Hepatocyte (in vitro differentiated cells): ENCODE measurements at places on chromosomes 5 and 9. TPM values are rescaled to one million over a fixed set of nuclear protein-coding genes. Genes with fewer than 3 reads are reported as not detected.

DNA sequence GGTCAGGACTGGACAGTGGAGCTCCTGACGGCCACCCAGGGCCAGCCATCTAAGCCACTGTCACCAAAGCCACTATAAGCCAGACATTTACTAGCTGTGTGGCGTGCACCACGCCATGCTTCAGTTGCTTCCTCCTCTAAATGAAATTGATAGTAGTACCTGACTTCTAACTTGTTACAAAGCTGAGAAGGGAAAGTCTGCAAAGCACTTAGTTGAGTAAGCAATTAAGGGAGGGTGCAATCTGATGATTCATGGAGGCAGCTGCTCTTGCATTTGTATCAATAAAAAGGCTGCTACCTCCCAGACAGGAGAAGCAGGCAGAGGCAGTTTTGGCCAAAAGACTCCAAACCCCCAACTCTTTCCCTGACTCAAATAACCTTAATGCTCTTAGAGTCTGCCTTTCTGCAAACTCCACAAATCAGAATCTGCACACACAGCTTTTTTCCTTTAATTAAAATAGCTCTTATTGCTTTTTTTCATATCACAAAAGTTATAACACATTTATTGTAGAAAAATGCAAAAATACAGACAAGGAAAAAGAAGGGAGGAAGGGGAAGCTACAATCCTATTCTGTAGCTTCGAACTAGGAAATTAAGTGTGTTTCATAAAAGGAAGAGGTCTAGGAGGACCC is 19.3 kb upstream of the RAPGEF1 start:
- H3K27ac ChIP-seq, result no peak overlapping the region
- DNase-seq, result no peak
- no peak overlapping the region for H3K4me3 ChIP-seq
- peaks cover 2% of the 10 kb centered on the region for H3K4me1 ChIP-seq
- H3K36me3 ChIP-seq, result no peaks in the 10 kb centered on the region
- H3K27me3 ChIP-seq, result peaks cover 9% of the 10 kb centered on the region

DNA sequence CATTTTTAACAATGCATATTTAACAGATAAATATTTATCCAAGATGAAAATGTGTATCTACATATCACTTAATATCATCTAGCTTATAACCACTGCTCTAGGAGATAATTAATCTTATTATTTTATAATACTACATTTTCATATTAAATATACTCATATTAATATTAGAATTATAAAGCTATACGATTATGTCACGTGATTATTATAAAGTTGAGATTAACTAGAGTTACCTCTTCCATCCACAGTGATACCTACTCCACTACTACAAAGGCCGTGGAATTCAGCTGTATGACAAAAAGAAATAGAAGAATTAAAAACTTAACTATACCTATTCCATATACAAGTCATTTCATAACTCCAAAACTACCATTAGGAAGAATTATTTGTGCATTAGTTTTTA is 171.9 kb downstream of the FBN2 start:
- H3K4me3 ChIP-seq, result no peak overlapping the region
- no peaks in the 10 kb centered on the region for H3K36me3 ChIP-seq
- H3K27me3 ChIP-seq, result no peaks in the 10 kb centered on the region
- no peak for DNase-seq
- no peak overlapping the region for H3K27ac ChIP-seq

DNA sequence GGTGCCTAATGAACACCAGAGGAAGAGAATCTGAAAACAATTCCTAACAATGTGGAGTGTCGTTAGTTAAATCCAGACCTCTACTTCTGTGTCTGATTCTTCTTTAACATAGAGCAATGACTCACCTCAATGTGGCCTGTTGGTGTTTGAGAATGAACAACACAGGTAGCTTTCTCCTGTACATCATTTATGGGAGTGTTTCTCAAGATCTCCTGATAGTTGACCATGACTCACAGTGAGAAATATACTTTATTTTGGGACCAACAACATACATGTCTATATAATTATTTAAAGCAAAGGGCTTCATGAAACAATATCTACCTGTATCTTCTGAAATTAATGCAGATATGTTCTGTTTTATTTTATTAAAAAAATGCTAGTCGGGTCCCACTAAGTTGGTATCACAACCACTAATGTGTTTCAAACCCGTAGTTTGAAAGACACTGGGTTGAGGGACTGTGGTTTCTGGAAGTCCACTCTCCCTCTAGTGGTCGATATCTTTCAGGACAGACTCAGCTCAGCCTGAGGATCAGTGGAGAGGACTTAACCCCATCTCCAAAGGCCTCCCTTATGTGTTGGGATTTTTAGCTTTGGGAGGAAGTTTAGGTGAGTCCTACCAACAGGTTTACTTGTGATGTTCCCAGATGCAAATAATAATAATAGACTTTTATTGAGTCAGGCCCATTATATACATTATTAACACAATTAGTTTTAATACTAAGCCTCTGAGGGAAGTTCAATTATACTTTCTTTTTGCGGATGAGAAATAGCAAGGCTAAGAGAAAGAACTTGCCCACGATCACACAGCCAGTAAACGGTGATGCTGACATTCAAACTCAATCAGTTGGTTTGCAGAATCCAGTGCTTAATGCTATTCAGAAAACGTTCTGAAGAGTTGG is 70.0 kb upstream of the KLF9 start:
- peak; percentile 74 for DNase-seq
- H3K4me3 ChIP-seq, result no peak overlapping the region
- peak overlapping the region; percentile 68 for H3K27ac ChIP-seq
- H3K27me3 ChIP-seq, result no peaks in the 10 kb centered on the region
- H3K4me1 ChIP-seq, result peaks cover 31% of the 10 kb centered on the region
- H3K36me3 ChIP-seq, result no peaks in the 10 kb centered on the region

- H3K27ac ChIP-seq, result no peak overlapping the region
- H3K27me3 ChIP-seq, result no peaks in the 10 kb centered on the region
- H3K4me1 ChIP-seq, result peaks cover 3% of the 10 kb centered on the region
- H3K4me3 ChIP-seq, result no peak overlapping the region
- DNase-seq, result no peak
Observed at GRCh38 chr9:107024193-107024592, 161.2 kb downstream of the ZNF462 start.

DNA sequence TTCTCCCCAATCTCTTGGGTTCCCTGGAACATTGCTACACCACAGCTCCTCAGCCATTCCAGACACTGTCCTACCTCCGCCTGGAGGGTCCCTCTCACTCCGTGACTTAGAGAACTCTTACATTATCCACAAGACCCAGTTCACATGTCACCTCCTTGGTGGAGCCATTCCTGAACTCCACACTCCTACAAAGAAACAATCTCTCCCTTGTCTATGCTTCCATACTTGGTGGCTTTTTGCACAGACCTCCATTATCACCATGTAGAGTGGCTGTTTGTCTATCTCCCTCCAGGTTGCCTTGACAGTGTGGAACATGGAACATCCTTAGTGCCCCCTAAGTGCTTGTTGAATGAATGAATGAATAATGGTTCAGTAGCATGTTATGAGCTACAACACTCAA is 105.9 kb downstream of the PAX5 start:
- DNase-seq, result no peak
- no peaks in the 10 kb centered on the region for H3K4me1 ChIP-seq
- no peaks in the 10 kb centered on the region for H3K36me3 ChIP-seq
- no peak overlapping the region for H3K27ac ChIP-seq

DNA sequence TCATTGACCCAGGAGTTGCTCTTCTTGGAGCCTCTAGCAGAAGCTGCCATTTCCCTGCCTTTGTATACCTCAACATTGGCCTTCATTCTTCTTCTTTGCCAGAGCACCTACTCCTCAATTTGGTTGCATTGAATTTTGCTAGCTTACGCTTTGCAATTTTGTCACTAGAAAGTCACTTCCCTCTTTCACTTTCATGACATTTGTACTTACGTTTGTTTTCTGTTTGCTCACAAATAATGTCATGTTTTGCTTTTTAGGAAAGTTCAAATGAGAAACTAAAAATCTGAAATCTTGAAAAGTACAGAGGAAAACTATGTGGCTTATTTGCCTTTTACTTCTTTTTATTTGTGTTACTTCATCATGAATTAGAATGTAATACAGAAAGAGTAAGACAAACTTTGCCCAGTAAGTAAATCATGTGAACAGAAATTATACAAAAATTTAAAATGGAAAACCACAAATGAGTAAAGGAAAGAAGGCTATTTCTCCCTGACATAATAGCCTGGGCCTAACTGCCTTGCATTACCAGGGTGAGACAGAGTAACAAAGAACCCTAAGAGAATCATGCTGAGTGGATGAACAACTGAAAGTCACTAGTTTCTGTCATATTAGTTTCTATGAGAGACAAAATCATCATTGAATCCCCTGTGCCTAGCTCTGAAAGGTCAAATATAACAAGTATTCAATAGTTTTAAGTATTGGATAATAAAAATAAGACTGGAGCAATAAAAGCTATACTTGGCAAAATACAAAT is 7.4 kb upstream of the IFNA1 start:
- no peak overlapping the region for H3K4me3 ChIP-seq
- no peak for DNase-seq
- no peak overlapping the region for H3K27ac ChIP-seq
- no peaks in the 10 kb centered on the region for H3K4me1 ChIP-seq
- no peaks in the 10 kb centered on the region for H3K36me3 ChIP-seq
- no peaks in the 10 kb centered on the region for H3K27me3 ChIP-seq

GRCh38 chr9:116944714-116945534 is 257.8 kb downstream of the TRIM32 start:
- no peak overlapping the region for H3K4me3 ChIP-seq
- DNase-seq, result no peak
- no peak overlapping the region for H3K27ac ChIP-seq
- H3K36me3 ChIP-seq, result no peaks in the 10 kb centered on the region
- H3K4me1 ChIP-seq, result no peaks in the 10 kb centered on the region
- peaks cover 3% of the 10 kb centered on the region for H3K27me3 ChIP-seq

- no peaks in the 10 kb centered on the region for H3K36me3 ChIP-seq
- no peak overlapping the region for H3K4me3 ChIP-seq
Observed at GRCh38 chr9:69513141-69513820, 158.9 kb downstream of the APBA1 start.

DNA sequence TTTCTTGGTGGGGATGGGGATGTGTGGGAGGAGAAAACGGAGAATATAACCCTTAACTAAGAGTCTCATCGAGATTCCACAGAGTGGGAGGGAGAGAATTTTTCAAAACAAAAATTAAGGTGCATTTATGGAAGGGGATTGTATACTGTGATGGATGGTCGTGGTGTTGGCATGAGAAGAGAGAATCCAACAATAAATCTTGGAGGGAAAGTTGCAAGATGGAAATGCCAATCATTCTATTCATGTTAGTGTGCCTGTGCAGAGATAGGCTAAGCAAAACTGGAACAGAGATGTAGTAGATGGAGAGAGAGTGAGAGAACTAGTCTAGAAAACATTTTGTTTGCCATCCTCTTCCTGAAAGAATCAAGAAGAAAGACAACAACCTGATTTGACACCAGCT is 613.1 kb downstream of the EBF1 start:
- no peak overlapping the region for H3K27ac ChIP-seq
- H3K4me1 ChIP-seq, result peaks cover 26% of the 10 kb centered on the region
- DNase-seq, result no peak
- no peak overlapping the region for H3K4me3 ChIP-seq
- no peaks in the 10 kb centered on the region for H3K36me3 ChIP-seq

DNA sequence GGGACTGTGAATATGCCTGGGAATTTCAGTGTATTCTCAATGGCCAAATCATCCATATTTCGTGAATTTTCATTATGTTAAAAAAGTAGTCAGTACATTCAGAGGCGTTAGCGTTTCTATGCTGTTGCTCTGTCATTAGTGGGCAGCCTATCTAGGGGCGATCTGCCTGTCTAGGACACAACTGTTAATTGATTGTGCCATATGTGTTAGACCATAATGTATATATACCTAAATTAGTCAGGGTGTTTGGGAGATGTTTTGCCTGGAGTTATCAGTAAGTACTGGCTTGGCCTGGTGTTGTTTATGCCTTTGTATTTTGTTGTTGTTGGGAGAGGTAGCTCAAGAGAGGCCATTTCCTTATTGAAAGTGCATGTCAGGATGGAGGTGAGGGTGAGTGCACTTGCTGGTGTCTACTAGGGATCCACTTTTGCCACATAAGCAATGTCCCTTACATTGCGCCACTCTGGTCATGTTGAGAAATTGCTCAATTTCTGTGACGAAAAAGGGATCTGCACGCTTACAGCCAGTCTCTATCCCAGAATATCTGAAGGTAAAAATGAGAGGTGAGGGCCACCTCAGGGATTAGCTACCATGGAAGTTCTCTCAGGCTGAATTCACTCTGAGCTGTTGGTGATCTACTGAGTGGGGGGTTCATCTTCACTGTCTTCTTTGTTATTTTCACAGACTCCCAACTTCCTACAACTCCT is 123.3 kb downstream of the ST8SIA4 start:
- peaks cover 6% of the 10 kb centered on the region for H3K4me1 ChIP-seq
- H3K4me3 ChIP-seq, result no peak overlapping the region
- H3K27ac ChIP-seq, result no peak overlapping the region
- no peaks in the 10 kb centered on the region for H3K27me3 ChIP-seq
- H3K36me3 ChIP-seq, result no peaks in the 10 kb centered on the region

Gene AGTPBP1
- total RNA-seq, result 16.8 and 18.3 TPM in 2 replicates

Gene OTP
- not detected in 2 replicates for total RNA-seq

Gene ADAM19
- total RNA-seq, result 8.0 and 8.6 TPM in 2 replicates

Gene PCDHGA2
- total RNA-seq, result 0.08 TPM in 1 of 2 replicates, not detected in the other

Gene SVEP1
- total RNA-seq, result 13.3 and 14.6 TPM in 2 replicates
